ENCODE measurements at places on chromosomes 5 and 9.

- no peaks in the 10 kb centered on the region for H3K4me1 ChIP-seq
- no peaks in the 10 kb centered on the region for H3K36me3 ChIP-seq
- H3K27ac ChIP-seq = no peak overlapping the region
- no peak for DNase-seq
- no peak overlapping the region for H3K4me3 ChIP-seq
- H3K27me3 ChIP-seq = no peaks in the 10 kb centered on the region
Measured at GRCh38 chr5:134418958-134419357, 7.3 kb upstream of the CDKN2AIPNL start.

DNA sequence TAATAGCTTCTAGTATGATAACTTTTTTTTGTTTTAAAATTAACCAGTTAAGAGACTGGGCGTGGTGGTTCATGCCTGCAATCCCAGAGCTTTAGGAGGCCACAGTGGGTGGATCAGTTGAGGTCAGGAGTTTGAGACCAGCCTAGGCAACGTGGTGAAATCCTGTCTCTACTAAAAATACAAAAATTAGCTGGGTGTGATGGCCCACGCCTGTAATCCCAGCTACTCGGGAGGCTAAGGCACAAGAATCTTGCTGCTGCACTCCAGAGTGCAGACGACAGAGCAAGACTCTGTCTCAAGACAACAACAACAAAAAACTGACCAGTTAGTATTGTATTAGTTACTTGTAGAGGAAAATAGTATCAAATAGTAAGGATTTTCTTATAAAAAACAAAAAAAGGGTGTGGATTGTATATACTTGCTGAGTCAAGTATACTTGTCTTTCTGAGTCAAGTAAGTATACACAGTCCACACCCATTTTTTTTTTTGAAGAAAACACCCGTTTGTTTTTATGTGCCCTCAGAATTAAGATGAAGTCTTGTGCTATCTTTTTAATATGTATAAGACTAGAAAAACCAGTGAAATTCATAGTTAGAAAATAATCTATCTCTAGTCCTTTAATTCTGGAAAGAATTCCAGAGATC lies 25.3 kb downstream of the UBAP1 start:
- H3K4me3 ChIP-seq = no peak overlapping the region
- no peaks in the 10 kb centered on the region for H3K36me3 ChIP-seq
- no peak overlapping the region for H3K27ac ChIP-seq
- no peaks in the 10 kb centered on the region for H3K4me1 ChIP-seq
- no peak for DNase-seq

- no peak overlapping the region for H3K27ac ChIP-seq
- H3K36me3 ChIP-seq = no peaks in the 10 kb centered on the region
- H3K4me3 ChIP-seq = no peak overlapping the region
Measured at GRCh38 chr5:38697013-38697412, 140.6 kb upstream of the LIFR start.

- H3K27me3 ChIP-seq = no peaks in the 10 kb centered on the region
- no peaks in the 10 kb centered on the region for H3K36me3 ChIP-seq
- H3K27ac ChIP-seq = no peak overlapping the region
- no peaks in the 10 kb centered on the region for H3K4me1 ChIP-seq
Measured at GRCh38 chr9:93240891-93241334, 57.0 kb downstream of the WNK2 start.

DNA sequence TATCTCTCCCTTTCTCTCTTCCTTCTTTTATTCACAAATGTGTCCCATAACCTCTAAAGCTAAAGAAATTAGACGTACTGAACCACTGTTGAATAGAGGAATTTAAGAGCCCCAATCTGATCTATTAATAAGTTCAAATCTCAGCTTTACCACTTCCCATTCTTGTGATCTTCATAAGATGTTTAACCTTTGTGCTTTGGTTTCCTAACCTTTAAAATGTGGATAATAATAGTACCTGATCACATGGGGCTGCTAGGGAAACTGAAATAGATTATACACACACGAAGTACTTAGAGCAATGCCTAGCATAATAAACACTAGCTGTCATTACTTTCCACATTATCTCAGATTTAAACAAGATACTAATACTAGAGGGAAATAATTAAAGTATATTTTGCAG lies 324.3 kb upstream of the SEMA6A start:
- no peaks in the 10 kb centered on the region for H3K36me3 ChIP-seq
- no peaks in the 10 kb centered on the region for H3K4me1 ChIP-seq
- no peaks in the 10 kb centered on the region for H3K27me3 ChIP-seq
- DNase-seq = no peak
- no peak overlapping the region for H3K27ac ChIP-seq

DNA sequence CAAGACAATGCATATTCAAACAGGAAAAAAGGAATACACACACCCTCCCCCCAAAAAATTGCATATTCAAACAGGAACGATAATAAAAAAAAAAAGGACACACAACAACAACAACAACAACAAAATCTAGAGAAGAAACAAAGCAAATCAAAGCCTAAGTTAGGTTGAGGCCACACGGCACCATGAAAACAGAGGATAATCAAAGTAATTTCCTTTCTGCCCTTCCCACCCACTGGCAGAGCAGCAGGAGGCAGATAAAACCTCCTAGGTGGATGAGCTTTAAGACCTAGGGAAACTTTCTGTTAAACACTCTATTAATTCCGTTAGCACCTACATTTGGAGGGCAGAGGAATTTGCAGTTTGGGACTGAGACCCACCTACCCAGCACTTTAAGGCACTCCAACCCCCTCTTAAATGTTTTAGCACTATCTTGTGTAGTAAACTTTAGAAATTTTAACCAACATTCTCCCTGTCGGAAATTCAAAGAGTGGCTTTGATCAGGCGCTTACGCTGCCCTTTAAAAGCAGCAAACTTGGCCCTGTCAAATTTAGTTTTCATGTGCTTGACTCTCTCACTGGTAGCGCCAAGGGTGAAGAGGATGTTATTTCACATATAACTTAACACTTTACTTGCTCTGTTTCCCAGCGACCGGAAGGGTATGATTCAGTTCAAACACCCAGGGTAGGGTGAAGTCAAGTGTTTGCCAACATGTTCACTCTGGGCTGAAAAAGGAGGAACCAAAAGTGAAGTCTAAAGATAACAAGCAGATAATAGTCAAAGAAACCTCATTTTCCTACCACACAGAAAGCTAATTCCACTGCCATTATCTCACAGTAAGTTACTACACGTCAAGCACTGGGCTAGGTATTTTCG lies 9.2 kb downstream of the ENC1 start:
- H3K36me3 ChIP-seq = peaks cover 61% of the 10 kb centered on the region
- DNase-seq = peak; percentile 92

- H3K27me3 ChIP-seq = no peaks in the 10 kb centered on the region
- H3K4me1 ChIP-seq = peaks cover 12% of the 10 kb centered on the region
- no peaks in the 10 kb centered on the region for H3K36me3 ChIP-seq
- no peak overlapping the region for H3K4me3 ChIP-seq
Measured at GRCh38 chr9:113998114-113998513, 80.0 kb downstream of the AMBP start.

DNA sequence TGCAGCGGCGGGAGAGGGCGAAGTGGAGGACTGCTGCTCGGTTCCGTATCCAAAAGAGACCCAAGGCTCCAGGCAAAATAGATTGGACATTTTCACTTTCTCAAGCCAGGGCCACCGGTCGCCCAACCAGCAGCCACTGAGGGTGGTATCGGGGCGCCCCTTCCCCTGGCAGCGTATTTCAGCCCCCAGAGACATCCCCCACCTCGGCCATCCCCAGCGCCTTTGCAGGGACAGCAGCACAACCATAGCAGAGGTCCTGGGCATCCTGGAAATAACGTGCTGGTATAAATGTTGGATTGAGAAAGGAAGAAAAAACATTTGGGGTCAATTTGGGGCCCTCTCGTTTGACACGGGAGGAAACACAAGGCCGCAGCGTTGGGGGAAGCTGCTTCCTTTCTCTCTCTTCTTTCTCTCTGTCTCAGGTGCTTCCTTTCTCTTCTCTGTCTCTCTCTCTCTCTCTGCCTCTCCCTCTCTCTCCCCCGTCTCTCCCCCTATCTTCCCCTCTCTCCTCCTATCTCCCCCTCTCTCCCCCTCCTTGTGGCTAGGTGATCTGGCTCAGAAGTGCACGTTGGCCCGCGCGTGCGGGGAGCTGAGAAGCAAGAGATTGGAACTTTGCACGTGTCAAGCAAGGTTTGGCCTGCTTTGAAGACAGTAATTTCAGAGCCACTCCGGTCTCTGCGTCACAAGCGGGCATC lies 624 bp upstream of the RETREG1 start:
- H3K27ac ChIP-seq = no peak overlapping the region
- H3K4me3 ChIP-seq = peak overlapping the region; percentile 67
- peaks cover 14% of the 10 kb centered on the region for H3K27me3 ChIP-seq
- no peaks in the 10 kb centered on the region for H3K36me3 ChIP-seq

DNA sequence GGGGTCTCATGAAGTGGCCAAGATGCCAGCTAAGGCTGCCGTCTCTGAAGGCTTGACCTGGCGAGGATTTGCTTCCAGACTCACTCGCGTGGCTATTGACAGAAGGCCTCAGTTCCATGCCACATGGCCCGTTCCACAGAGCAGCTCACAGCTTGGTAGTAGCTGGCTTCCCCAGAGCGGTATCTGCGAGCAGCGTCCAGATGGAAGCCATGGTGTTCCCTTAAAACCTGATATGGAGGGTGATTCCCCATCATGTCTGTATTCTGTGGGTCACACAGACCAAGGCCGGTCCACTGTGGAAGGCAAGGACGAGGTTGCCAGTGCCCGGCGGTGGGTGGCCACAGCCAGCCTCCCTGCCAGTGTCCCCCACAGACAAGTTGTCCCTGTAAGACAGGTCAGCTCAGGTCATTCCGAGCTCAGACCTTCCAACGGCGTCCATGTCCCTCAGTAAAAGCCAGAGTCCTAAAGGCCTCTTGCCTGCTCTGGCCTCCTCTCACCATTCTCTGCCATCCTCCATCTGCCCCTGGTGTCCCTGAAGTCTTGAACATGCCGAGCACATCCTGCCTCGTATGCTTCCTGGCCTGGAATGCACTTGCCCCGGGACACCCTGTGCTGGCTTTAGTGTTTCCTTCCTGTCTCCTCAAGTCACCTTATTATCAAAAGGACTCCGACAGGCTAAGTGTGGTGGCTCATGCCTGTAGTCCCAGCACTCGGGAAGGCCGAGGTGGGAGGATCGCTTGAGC lies 61.3 kb upstream of the LRRTM2 start:
- no peak for DNase-seq
- H3K4me1 ChIP-seq = no peaks in the 10 kb centered on the region
- no peak overlapping the region for H3K27ac ChIP-seq
- H3K36me3 ChIP-seq = peaks cover 30% of the 10 kb centered on the region
- no peaks in the 10 kb centered on the region for H3K27me3 ChIP-seq
- H3K4me3 ChIP-seq = no peak overlapping the region

DNA sequence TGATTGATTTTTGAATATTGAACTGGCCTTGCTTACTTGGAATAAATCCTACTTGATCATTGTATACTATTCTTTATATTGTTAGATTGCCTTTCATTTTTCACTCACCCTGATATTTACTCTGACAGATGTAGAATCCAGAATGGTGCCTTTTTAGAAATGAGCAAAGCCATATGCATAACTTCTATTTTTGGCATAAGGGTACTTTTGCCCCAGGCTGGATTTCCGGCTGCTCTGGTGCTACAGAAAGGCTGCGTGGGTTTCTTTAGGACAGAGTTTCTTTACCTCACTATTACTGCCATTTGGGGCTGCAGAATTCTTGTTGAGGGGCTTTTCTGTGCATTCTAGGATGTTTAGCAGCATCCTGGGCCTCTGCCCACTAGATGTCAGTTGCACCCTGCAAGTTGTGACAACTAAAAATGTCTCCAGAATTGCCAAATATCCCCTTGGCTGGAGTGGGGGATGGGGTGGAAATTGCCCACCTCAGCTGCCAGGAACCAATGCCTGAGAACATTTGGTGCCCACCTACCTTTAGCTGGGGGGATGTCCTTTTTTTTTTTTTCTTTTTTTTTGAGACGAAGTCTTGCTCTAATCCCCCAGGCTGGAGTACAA lies 50.1 kb downstream of the SLC36A1 start:
- H3K36me3 ChIP-seq = peaks cover 3% of the 10 kb centered on the region
- no peaks in the 10 kb centered on the region for H3K4me1 ChIP-seq
- DNase-seq = no peak
- no peaks in the 10 kb centered on the region for H3K27me3 ChIP-seq

DNA sequence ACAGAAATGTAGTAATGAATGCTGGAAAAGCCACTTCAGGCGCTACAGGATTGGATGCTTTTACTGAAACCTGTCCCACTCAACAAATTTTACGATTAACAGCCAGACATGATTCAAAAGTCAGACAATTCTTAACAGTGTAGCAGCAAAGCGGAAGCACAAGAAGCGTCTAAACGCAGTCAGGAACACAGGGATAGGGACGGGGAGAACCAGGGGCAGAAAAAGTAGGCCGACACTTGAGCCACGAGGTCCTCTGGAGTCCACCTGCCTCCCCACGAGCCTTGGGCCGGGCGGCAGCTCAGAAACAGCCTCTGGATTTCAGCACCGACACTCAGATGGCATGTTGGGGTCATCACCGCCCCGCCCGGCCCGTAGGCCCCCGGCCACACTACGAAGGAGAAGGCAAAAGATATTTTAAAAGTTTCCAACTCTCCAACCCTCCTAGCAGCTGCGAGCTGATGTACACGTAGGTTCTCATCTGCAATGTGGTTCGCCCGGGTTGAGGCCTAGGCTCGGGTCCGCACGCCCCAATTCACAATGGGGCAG lies 615 bp downstream of the RACK1 start:
- peaks cover 34% of the 10 kb centered on the region for H3K4me1 ChIP-seq
- H3K27me3 ChIP-seq = no peaks in the 10 kb centered on the region
- peaks cover 38% of the 10 kb centered on the region for H3K36me3 ChIP-seq

DNA sequence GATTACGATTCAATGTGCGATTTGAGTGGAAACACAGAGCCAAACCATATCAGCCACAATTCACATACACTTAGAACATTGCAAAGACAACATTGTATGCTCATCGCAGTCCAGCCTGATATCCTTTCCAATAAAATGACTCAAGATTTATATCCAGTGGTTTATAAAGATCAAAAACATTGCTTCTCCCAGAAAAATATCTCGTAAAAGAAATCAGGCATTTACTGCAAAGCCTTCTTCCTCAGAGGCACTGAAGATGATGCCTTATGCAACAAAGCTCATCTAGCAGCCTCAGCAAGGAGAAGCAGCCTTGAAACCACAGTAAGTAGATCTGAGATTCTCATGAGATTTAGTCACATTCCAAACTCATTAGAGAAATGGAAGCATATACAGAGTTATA lies 523.8 kb downstream of the ELAVL2 start:
- no peak overlapping the region for H3K4me3 ChIP-seq
- DNase-seq = no peak

GRCh38 chr9:2502760-2503159 lies 118.8 kb upstream of the VLDLR start:
- H3K4me1 ChIP-seq = no peaks in the 10 kb centered on the region
- no peaks in the 10 kb centered on the region for H3K36me3 ChIP-seq
- H3K4me3 ChIP-seq = no peak overlapping the region
- peak; percentile 54 for DNase-seq

DNA sequence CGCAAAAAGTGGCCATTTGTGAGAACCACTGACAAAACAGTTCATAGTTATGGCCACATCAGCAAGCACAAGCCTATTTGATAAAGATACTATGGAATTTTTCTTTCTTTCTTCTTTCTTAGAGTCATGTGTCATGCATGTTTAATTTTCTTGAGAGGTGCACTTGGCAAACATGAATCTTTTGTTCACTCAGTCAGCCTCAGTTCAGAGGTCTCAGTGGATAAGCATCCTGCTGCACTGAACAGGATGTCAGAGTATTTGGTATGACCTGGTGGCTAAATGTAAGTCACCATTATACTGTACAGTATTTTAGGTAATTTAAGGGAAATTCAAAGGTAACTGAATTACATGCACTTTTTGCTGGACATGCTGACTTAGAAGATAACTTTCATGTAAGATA lies 5.4 kb downstream of the NNT start:
- H3K4me1 ChIP-seq = peaks cover 10% of the 10 kb centered on the region
- no peak overlapping the region for H3K27ac ChIP-seq
- H3K4me3 ChIP-seq = no peak overlapping the region
- H3K27me3 ChIP-seq = no peaks in the 10 kb centered on the region

GRCh38 chr5:171579976-171580411 lies 160.5 kb downstream of the FGF18 start:
- no peak overlapping the region for H3K4me3 ChIP-seq
- no peak overlapping the region for H3K27ac ChIP-seq
- DNase-seq = no peak

Measured in astrocyte (in vitro differentiated cells and primary cell).